ENCODE measurements at places on chromosomes 4 and X. TPM values are rescaled to one million over a fixed set of nuclear protein-coding genes. Genes with fewer than 3 reads are reported as not detected.

GRCh38 chrX:139823806-139824205, 109.0 kb downstream of the ATP11C start:
- H3K36me3 ChIP-seq = no peaks in the 10 kb centered on the region
- H3K27me3 ChIP-seq = no peaks in the 10 kb centered on the region
- peaks cover 4% of the 10 kb centered on the region for H3K4me1 ChIP-seq
- no peak overlapping the region for H3K27ac ChIP-seq

DNA sequence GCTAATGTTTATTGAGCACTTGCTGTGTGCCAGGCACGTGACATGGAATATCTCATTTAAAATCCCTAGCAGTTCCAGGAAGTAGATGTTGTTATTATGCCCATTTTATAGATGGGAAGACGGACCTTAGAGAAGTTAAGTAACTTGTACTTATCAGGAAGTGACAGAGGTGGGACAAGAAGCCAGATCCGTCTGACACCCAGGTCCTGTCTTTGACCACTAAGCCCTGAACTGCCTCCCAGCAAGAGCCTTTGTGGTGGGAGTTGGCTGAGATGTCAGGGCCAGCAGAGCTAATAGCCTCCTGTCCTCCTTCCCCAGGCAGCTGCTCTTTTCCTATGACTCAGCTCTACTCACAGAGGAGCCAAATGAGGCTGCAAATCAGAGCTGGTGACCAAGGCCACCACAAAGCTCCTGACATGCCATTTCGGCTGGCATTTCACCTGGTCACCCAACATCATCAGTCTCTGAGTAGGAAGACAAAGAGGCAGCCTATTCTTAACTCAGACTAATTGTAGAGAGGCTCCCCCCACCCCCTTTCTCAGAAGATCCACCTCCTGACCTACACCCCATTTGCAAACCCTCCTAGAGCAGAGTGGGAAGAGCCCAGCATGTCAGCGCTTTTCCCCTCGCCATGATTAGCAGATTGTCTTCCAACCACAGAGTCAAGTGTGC, 175.1 kb upstream of the KIT start:
- no peak overlapping the region for H3K4me3 ChIP-seq
- H3K27me3 ChIP-seq = no peaks in the 10 kb centered on the region
- no peaks in the 10 kb centered on the region for H3K36me3 ChIP-seq
- peak; percentile 21 for DNase-seq
- H3K4me1 ChIP-seq = no peaks in the 10 kb centered on the region
- H3K27ac ChIP-seq = no peak overlapping the region

The RBM46 gene
- not detected for polyA plus RNA-seq

GRCh38 chr4:40046311-40046980, 10.2 kb upstream of the N4BP2 start:
- no peak overlapping the region for H3K27ac ChIP-seq
- H3K4me3 ChIP-seq = no peak overlapping the region
- H3K36me3 ChIP-seq = no peaks in the 10 kb centered on the region
- H3K27me3 ChIP-seq = peaks cover 3% of the 10 kb centered on the region
- peak; percentile 64 for DNase-seq

- H3K4me1 ChIP-seq = peaks cover 15% of the 10 kb centered on the region
- DNase-seq = peak; percentile 38
- no peaks in the 10 kb centered on the region for H3K27me3 ChIP-seq
Measured at GRCh38 chr4:2962614-2963174, 512 bp downstream of the NOP14 start.

The CLCN4 gene
- polyA plus RNA-seq = 2.2 TPM

DNA sequence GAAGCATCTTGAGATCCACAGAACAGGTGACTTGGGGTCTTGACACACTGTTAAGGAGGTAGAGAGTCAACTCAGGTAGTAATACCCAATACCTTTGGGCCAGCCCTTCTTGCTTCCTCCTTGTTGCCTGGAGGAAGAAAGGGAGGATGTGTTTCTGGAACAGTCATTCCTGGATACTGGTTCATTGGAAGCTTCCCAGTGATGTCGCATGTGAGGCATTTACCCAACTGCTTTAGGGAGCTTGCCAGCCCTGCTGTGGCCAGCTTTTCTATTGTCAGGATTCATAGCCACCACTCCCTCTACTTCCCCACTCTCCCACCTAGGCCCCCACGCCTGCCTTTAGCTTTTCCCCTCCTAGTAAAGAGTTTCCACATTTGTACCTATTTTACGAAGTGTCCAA, 310.3 kb upstream of the PRPS2 start:
- H3K27ac ChIP-seq = no peak overlapping the region
- no peaks in the 10 kb centered on the region for H3K36me3 ChIP-seq
- H3K27me3 ChIP-seq = no peaks in the 10 kb centered on the region
- 0 out of 2 replicates have a peak, but pooled peaks cover 2% of the 10 kb centered on the region for H3K4me1 ChIP-seq
- peak; percentile 35 for DNase-seq

DNA sequence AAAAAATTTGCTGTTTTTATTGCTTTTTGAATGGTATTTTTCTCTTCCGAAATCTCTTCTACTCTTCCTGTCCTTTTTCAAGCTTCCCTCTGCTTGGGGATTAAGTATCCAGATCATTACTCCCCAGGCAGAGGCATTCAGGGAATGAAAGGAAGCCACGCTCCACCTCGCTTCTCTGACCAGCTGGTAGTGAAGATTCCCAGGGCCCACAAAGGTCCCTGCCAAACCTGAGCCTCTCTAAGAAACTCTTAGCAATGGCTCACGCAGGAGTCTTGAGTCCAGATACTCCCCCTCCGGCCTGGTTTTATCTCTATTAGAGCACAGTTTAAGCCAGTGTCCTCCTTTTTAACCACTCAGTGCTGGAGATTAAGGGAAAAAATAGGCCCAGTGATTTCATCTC, 51.4 kb upstream of the SOD3 start:
- no peaks in the 10 kb centered on the region for H3K27me3 ChIP-seq
- H3K27ac ChIP-seq = no peak overlapping the region
- DNase-seq = peak; percentile 4
- H3K36me3 ChIP-seq = no peaks in the 10 kb centered on the region
- no peaks in the 10 kb centered on the region for H3K4me1 ChIP-seq

DNA sequence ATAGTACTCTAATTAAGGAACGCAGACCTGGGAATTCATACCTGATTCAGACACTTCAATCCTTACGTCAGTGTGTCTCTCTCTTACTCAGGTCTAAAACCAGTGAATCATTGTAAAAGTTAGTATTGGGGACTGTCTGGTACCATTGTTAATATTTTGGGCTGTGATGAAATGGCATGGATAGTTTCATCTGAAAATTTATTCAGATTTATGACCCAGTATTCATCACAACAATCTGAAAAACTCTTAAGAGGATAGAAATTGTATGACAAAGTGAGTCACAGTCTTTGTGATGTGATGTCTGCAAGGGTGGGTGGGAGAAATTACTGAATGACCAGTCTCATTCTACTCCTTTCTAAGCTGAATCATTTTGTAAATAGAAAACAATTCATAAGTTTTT, 10.3 kb downstream of the FGF2 start:
- H3K4me1 ChIP-seq = peaks cover 7% of the 10 kb centered on the region
- H3K4me3 ChIP-seq = no peak overlapping the region
- H3K36me3 ChIP-seq = peaks cover 22% of the 10 kb centered on the region
- H3K27me3 ChIP-seq = no peaks in the 10 kb centered on the region
- peak; percentile 65 for DNase-seq

Data from IMR-90 (cell line).